Cerebellum (tissue), 4 donors: ENCODE measurements at places on chromosomes 7 and 10.

GRCh38 chr7:26156451-26157420 is 4.7 kb downstream of the NFE2L3 start:
- no peak for DNase-seq

- DNase-seq: no peak
Measured at GRCh38 chr7:55109404-55110167, 90.8 kb downstream of the EGFR start.

DNA sequence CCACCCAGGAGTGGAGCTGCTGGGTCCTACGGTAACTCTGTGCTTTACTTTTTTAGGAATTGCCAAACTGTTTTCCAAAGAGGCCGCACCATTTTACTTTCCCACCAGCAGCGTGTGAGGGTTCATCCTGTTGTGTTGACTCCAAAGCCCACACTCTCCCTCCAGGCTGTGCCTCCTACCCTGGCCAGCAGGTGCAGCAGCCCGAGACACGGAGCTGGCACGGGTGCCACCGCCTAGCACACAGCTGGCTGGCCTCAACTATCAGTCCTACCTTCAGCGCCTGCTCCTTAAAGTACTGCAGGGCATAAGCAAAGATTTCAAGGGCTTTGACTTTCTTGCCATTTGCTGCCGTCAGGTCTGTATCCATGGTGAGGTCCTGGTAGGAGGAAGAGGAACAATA is 44.0 kb downstream of the HSPA12A start:
- DNase-seq: no peak

DNA sequence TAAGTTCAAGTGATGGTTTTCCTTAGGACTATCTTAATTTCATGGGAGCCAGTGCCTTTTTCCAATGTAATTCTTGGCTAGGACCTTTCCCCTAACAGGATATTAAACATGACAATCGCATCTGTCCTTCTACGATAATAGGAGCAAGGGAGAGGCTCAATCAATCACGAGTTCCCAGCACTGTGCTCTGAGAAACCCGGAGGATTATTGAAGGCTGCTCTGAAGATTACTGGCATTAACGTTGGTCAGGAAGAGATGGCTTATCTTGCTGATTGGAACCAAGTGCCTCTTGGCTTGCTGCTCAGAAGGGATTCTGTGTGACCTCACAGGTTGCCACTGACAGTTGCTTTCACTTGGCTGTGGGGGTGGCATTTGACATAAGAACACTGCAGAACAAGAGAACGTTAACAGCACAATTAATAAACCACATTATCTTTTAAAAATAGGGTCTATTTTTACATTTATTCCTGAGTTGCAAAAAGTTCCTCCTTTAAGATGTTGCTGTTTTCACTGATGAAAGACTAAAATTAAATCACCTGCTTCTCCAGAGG is 252.1 kb upstream of the TAC1 start:
- DNase-seq: no peak

DNA sequence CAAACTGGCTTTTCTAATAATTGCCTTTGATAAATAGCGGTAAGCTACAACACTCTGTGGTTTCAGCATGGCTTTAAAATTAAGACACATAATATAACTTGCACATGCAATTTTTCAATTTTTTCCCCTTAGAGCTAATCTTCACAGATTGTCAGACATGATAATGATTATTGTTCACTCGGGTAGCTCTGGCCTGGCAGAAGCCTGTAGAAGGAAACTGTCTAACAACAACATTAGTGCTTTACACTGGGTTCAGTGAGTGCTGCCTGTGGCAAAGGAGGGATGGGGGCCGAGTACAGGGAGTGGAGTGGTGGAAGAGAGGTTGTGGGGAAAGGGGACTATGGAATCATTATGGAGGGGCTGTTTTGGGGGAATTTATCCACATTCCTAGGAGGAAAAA is 67.2 kb upstream of the AUTS2 start:
- DNase-seq: no peak

DNA sequence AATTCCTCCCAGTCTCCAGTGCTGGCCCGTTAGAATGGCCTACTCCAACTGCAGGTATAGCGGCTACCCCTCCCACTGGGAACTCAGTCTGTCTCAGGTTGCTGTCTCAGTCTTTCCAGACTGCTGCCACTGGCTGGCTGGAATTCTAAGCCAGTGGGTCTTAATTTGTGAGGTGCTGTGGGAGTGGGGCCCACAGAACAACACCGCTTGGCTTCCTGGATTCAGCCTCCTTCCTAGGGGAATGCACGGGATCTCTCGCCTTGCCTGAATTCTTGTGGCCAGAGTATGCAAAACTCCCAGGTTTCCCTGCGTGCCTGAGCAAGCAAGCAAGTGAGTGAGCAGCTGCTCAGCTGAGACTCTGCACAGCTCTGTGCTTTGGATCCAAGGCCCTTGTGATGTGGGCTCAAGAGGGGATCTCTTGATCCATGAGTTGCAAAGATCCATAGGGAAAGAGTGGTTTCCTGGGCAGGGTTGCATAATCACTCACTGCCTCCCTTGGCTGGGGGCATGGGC is 41.5 kb upstream of the GPR141 start:
- no peak for DNase-seq

GRCh38 chr10:54985732-54986131 is 184.7 kb upstream of the PCDH15 start:
- no peak for DNase-seq

GRCh38 chr7:27520815-27521790 is 141.6 kb downstream of the HIBADH start:
- no peak for DNase-seq

- DNase-seq: no peak
Measured at GRCh38 chr7:42747044-42747443, 164.8 kb downstream of the C7orf25 start.

DNA sequence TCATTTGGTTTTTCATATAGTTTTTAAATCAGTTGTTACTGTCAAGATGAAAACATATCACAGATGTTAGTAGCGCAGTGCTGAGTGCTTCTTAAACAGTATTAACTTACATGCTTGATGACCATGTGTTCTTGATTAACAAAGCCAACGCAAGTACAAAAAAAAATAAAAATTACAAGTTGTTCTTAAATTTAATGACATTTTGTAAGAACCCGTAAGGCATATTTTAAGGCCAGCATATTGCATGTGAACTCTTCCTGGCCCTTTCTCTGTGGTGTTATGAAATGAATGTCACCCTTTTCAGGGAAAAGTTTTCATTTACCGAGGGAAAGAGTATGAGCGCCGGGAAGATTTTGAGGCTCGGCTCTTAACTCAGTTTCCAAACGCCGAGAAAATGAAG is 140.4 kb upstream of the NPS start:
- DNase-seq: no peak

DNA sequence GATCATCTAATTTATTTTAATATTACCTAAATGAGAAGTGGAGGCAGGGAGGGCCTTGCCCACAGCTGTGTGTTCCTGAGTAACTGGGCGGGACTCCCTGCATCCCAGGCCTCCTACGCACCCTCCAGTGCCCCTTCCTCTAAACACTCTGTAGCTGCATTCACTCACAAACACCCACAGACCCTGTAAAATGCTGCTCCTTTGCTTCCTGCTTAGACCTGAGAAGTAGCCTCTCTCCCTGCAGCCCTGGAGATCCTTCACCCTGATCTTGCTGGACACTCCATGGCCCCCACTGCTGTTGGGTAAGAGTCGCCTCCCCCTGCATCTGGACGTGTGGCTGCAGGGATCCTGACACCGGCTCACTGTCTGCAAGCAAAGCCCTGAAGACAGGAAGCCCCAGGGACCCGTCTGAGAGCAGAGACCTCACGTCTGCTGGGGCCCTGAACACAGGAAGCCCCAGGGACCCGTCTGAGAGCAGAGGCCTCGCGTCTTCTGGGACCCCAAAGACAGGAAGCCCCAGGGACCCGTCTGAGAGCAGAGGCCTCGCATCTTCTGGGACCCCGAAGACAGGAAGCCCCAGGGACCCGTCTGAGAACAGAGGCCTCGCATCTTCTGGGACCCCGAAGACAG is 589.8 kb downstream of the DNAJB6 start:
- DNase-seq: no peak

DNA sequence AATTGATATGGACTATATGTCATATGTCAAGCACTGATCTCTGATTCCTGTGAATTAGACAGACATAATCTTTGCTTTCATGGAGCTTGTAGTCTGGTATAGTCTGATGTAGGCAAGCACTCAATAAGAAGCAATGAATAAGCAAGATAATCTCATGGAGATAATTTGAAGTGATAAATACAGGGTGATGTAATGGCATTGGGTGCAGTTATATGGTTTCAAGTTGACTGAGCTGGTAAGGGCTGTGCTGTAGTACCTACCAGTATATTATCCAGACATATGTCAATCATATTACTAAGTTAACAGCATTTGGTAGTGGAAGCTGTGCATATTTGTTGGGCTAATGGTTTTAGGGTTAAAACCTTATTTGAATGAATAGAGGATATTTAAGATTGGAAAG is 117.5 kb upstream of the PRPS1L1 start:
- no peak for DNase-seq

GRCh38 chr10:63922468-63923284 is 401.5 kb downstream of the REEP3 start:
- DNase-seq: no peak

DNA sequence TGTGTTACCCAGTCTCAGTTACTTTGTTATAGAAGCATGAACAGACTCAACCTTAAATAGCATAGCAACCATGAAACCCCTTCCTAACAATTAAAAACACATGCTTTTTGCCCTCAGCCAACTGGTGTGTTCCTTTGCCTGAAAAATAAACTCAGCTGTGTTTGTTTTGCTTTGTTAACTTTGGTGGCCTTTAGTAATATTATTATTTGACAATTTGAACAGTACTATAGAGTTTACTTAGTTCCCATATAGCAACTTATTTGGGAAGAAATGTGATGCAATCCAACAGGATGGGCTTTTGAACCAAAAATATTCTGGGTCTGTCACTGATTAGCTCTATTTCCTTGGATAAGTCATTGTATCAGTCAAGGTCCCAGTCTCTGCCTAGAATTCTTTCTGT is 22.5 kb upstream of the MKLN1 start:
- no peak for DNase-seq

- no peak for DNase-seq
Measured at GRCh38 chr10:101619983-101620382, 31.9 kb downstream of the DPCD start.

DNA sequence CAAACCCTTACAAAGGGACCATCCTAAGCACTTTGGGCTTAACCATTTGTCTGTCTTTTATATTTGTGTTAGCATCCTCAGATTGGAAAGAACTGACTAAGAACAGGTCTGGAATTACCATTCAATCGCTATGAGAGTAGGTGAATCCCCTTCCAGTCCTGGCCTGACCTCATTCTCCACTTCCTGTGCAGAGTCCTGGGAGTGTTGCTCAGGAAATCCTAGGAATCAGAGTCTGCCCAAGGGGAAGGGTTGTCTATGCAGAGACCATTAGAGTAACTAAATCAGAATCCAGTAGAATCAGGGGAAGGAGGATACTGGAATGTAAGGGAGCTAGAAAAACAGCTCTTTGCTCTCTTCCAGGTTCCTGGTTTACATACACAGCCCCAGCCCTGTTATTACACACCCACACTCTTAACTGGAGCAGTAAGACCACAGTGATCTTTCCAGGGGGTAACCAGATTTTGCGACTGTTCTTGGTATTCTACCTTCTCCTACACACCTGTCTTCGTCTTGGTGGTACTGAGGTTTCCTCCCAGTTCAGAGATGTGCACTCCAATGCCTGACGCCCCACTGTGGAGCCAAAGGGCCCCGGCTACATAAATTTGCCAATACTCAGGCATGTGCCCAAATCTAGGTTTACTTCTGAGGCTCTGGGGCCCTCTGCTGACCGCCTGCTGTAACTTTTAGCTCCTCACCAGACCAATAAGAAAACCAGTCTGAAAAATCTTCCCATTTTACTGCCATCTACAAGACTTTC is 103.7 kb downstream of the RNF216 start:
- DNase-seq: peak; percentile 75

GRCh38 chr7:143181349-143181748 is 1.9 kb upstream of the TAS2R39 start:
- DNase-seq: no peak

- DNase-seq: no peak
Measured at GRCh38 chr7:6536262-6537260, 14.7 kb downstream of the GRID2IP start.

DNA sequence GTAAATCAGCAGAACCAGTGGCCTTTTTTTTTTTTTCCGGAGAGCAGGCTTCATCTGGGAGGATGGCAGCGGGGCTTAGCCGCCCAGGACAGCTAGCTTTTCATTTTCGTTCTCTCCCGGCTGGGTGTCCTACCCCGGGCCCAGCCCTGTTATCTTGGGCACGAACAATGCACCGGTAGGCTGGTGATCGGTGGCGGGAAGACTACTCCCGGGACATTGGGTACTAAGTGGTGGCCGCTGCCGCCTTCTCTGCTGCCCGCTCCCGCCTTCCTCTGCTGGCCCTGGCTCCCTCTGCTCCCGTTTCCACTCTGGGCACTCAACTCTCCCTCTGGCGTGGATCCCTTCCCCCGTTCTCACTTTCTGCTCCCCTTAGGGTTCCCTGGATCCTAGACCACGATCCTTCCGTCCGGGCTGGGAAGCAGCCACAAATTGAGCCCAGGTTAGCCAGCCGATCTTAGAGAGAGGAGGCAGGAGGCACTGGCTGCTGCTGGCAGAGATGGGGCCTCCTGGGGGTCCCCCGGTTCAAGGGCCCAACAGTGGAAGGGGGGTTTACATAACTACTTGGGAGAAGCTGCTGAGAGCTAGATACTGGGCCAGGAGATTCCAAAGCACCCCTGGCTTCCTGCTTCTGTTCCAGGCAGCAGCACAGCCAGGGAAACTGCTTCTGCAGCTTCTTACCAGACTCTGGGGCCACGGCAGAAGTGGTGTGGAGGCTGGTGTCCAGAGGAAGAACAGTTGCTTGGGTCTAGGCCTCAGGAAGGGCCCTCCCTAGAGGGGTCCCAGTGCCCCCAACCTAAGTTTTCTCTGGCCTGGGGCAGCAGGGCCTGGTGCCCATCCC is 1.8 kb downstream of the TLX1 start:
- no peak for DNase-seq

- DNase-seq: no peak
Measured at GRCh38 chr7:116185956-116186355, 24.4 kb upstream of the TES start.

GRCh38 chr10:118028619-118029018 is 18.1 kb downstream of the RAB11FIP2 start:
- no peak for DNase-seq

- DNase-seq: no peak
Measured at GRCh38 chr7:47406801-47407129, 175.1 kb downstream of the TNS3 start.

- DNase-seq: no peak
Measured at GRCh38 chr10:133475821-133476640, 22.3 kb downstream of the SCART1 start.

DNA sequence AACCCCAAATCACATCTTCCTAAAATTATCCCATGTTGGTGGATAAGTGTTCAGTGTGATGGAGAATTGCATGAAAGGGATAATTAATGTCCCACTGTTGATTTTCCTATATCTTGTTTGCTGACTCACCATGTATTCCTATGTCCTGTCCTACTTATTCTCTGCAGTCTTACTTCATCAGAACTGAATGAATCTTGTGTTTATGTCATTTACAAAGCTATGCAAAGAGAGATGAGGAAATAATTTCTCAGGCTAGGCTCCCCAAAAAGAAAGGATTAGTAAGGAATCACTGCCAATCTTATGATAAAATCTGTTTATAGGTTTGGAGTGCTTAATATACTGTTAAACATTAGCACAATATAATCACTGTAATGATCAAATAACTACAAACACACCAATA is 360.8 kb downstream of the CRPPA start:
- DNase-seq: no peak
